ENCODE measurements at places on chromosomes 1 and 21.

- no peak for DNase-seq
Observed at GRCh38 chr21:32535612-32536011, 49.7 kb downstream of the TCP10L start.

DNA sequence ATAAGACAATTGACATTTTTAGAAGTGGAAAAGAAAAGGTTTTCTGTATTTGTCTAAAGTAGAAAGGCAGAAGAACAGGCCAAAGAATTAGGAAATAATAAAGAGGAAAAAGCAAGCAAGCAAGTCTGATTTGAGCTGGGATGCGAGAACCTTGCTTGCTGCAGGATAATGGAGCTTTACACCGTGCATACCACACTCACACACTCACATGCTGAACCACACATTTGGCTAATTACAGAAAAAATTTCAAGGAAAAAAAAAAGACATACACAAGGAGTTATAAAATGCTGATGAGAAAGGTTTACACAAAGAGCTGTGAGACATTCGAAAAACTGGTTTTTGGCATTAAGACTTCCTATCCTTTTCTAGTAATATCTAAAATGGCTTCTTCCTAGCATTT is 593.9 kb downstream of the KIF26B start:
- no peak for DNase-seq

GRCh38 chr1:235326719-235327558 is 1.0 kb downstream of the ARID4B start:
- peak; percentile 34 for DNase-seq

- DNase-seq, result no peak
Observed at GRCh38 chr21:41102281-41102680, 65.7 kb upstream of the BACE2 start.

- no peak for DNase-seq
Observed at GRCh38 chr1:167093846-167094516, at the start of gene STYXL2. TSS of gene STYXL2 (plus strand) at chr1:167094075. CDS start at chr1:167094850, 775 bp downstream.

GRCh38 chr1:116387551-116387950 is 14.5 kb downstream of the ATP1A1 start:
- no peak for DNase-seq

DNA sequence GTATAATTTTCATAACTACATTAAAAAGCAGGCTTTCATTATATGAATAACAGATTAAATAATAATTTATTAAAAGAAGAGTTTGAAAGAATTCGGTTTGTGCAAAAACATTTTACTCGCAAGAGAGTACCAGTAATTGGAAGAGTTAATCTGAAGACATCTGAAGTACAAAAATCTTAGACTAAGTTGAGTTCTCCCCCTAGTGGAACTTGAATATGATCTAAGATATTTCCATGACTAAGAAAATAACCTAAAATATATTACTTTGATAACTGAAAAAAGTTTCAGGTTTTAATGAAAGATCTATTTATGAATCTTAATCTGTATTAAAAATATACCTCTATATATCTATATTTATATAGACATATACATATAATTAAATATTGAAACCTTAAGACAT is 112.5 kb upstream of the GFI1 start:
- DNase-seq, result no peak

DNA sequence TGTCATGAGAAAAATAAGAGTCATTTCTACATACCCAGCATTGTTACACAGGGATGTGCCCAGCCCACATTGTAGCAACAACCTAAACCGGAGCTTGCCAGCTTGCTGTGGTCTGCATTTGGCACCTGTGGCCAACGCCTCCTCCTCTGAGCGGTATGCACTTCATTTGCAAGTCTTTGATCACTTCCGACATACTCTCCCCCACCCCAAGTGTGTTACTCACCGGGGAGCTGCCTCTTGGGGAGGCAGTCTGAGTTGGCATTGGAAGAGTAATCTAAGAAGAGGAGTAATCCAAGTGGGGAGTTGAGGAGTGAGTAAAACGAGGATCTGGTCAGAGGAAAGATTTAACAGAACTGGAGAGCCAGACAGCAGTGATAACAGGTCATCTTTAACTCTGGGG is 3.8 kb downstream of the BCL9 start:
- peak; percentile 60 for DNase-seq

DNA sequence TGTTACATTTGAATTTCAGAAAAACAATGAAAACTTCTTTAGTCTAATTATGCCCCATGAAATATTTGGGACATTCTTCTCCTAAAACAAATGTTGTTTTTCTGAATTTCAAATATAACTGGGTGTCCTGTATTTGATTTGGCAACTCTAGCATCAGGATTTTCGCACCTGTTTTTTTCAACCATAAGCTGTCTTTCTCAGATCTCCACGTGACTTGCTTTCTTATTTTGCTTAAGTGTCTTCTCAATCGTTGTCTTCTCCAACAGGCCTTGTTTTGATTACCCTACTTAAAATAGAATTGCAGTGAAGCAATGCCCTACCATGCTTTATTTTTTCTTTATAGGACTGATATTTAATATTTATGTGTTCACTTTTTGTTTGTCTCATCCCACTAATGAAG is 752.8 kb upstream of the RGS18 start:
- no peak for DNase-seq

GRCh38 chr1:111222308-111223125 is 5.0 kb upstream of the CHI3L2 start:
- DNase-seq, result peak; percentile 67

- no peak for DNase-seq
Observed at GRCh38 chr1:20726932-20727745, 5.4 kb downstream of the SH2D5 start.

- no peak for DNase-seq
Observed at GRCh38 chr21:39353295-39353694, 4.4 kb upstream of the HMGN1 start.

- no peak for DNase-seq
Observed at GRCh38 chr1:183274836-183275235, 88.8 kb downstream of the LAMC2 start.

DNA sequence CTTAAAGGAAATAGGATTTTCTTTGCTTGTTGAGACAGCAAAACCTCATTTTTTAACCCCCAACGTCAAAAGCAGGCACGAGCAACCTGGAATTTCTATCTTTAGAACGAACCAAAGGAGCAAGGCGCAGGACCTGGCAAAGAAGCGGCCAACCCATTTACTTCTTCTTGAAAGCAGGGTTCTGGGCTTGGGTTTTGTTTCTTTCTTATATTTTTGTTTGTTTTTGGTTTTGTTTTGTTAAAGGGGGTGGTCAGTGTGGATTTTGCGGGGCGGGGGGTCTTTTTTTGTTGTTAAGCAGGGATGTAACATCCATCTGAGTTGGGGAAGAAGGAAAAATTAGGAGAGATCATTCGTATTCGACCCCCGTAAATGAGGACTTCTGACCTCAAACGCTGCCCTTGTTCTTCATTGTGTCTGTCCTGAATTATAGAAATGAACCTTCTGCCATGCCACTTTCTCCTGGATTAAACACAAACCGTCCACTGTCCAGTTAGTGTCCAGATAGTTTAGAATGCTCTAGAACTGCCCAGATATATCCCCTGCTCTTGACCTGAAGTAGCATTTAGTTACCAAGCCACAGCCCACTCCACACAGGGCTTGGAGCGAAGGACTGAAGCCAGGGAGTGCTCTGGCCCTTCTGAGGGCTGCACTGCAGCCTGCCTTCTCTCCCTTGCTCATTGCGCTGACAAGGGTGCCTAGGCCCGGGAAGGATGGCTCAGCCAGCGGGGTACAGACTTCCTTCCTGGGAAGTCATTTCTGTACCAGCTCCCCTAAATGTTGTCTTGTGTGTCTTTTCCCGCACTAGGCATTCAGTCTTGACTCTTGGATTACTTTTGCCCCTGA is 909 bp upstream of the APP start:
- DNase-seq, result no peak

- no peak for DNase-seq
Observed at GRCh38 chr1:33163621-33164519, 18.0 kb downstream of the TRIM62 start.

DNA sequence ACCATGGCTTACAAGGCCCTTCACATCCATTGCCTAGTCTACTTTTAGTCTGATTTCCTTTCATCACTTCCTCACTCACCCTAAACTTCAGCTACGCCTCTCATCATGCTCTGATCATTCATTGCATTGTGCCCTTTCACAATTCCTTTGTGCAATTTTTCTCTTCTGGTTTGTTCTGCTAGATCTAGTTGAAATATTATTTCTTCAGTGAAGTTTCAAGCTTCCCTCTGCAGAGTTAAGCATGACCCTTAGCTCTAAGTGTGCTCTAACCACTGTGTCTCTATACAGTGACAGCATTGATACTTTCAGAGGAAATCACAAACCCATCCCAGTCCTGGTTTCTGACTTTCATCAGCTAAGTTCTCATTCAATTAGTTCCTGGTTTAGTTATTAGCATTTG is 166.1 kb downstream of the PLA2G4A start:
- DNase-seq, result no peak

- DNase-seq, result no peak
Observed at GRCh38 chr1:45306319-45306718, 20.4 kb upstream of the HPDL start.

- DNase-seq, result no peak
Observed at GRCh38 chr21:41506611-41507520, 1.1 kb downstream of the TMPRSS2 start.

GRCh38 chr1:39220891-39221870 is 16.7 kb downstream of the MACF1 start:
- no peak for DNase-seq

GRCh38 chr21:42651515-42652401 is 1.7 kb upstream of the PDE9A start:
- DNase-seq, result no peak

DNA sequence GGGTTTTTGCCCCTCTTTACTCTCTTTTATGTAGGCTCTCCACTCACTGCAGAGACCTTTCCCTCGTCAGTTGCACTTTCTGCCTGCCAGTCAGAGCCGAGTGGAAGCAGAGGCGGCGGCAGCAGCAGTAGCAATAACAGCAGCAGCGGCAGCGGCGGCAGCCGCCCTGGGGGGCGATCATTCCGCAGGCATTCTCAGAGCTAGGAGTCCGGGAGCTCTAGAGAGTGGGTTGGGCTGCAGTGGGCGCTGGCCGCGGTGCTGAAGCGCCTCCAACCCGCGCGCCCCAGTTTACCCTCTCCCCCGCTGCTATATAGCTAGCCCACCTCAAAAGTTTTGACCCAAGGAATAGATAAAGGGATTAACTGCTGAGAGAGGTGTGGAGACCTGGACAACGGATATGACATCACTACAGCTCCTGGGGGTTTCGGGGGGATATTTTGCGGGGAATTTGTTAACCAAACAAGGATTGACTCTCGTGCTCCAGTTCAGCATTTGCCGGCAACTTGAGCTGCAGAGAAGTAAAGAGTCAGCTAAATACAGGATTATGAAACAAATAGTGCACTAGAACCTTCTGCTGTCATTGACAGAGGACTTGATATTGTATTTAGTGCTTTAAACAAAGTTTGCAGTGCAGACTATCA is at the start of gene OLFM3:
Gene OLFM3 (minus strand): TSS at position 102 of the 641 bp plus-strand sequence.
- DNase-seq, result no peak

- DNase-seq, result peak; percentile 27
Observed at GRCh38 chr1:149917571-149918144, at the start of gene SV2A. TSS of gene SV2A (minus strand) at chr1:149917844. CDS start at chr1:149913840, 4,004 bp downstream.

DNA sequence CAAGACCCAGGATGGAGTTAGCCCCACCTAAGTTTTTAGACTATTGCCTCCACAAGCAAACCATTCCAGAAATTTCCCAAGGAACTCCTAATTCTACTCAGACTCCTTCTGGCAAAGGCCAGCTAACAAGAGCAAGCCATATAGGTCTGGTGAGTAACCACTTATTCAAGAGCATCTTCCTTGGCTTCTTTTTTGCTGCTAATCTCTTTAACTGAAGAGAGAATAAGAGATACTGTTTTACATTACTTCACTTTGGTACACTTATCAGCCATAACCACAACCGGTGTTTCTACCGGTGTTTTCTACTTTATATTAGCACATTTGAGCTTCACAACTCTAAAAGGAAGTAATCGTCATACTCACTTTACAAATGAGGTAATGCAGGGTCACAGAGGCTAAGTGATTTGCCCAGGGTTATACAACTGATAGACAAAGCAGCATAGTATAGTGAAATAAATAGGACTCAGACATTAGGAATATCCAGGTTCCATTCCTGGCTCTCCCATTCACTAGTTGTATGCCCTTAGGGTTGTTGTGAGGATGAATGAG is 1.7 kb upstream of the EPS15 start:
- DNase-seq, result no peak

- no peak for DNase-seq
Observed at GRCh38 chr1:11429226-11429625, 49.7 kb upstream of the DISP3 start.

DNA sequence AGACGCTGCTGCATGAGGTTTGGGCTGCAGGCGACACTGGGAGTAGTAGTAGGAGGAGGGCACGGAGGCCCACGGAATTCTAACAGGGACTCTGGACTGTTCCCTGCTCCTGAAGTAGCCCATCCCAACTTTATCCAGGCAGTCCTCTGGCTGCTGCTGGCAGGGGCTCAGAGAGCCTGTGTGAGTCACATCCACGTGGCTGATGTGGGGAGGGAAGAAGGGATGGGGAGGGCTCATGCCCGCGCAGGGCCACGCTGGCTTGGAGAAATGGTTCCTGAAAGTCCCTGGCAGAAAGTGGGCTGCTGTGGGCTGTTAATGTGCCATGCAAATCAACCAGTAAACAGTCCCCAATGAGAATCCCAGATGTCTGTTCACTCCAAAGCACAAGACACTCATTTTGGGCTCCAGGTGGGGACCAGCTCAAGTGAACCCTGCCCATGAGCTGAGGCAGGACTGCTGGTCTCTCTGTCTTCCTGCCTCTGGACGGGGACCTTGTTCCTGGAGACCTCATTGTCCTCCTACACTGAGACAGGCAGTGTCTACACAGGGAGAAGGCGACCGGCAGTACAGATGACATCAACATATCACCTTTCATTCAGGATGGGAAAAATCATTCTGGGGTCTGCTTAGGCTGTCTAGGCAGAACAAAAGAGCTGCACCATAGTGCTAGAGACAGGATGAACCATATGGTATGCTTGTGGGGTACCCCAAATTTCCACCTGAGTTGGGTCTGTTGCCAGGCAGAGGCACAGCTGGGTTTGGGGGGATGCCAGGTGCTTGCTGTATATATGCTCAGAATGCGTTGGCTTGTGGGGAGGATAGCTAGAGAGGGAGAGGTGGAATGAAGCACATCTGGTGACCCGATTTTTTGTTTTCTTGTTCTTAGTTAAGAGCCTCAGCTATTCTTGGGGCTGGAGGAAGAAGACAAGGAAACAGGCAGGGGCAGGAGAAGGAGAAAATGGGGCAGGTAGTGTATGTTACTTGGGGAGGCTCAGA is 57.9 kb upstream of the FMOD start:
- no peak for DNase-seq

GRCh38 chr1:26429721-26430120 is 2.4 kb upstream of the DHDDS start:
- no peak for DNase-seq

Data from activated CD8-positive, alpha-beta memory T cell treated with anti-CD3 and anti-CD28 coated beads for 1 hour (primary cell).